Renal cortex interstitium (tissue), 15 donors: ENCODE measurements at places on chromosomes 11 and 22.

DNA sequence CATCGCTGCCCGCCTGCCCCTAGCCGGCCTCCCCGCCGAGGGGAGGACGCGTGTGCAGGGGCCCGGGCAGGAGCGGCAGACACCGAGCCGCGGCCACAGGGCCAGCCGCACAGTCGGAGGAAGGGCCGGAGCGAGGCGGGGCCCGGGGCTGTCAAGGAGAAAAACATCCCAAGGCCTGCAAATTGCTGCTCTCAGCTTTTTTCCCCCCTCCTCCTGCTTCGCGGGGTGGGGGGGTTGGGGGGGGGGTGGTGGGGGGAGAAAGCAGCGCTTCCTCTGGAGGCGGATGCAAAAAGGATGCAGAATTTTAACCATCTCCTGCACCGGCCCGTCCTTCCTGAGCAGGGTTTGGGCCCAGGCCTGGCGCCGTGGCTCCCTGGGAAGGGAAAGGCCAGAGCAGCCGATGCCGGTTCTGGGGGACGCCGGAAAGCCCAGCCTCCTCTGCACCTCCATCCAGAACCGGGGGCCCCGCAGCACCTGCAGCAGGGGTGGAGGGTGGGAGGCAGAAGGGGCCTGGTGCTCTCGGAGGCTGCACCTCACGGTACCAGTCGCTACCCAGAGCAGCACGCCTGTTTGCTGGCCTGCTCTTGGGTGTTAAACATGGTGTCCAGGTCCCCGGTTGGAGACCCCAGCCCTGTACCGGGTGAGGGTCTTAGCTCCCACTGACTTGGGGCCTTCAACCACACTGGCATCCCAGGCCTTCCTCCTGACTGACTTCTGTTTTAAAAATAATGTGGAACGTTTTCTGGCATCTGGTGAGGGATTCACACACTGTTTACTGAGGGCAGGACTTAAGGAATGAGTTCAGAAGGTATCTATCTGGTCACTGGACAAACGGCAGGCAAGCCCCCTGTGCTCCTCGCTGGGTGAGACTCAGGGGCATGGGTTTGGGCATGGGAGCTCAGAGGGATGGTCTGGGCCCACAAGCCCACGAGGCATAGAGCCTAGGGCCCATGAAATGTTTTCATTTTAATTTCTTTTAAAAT is 77.4 kb upstream of the WNT7B start:
- no peak for DNase-seq

- DNase-seq: no peak
These were observed 1.1 kb downstream of the RRP8 start for GRCh38 chr11:6602096-6602940.

DNA sequence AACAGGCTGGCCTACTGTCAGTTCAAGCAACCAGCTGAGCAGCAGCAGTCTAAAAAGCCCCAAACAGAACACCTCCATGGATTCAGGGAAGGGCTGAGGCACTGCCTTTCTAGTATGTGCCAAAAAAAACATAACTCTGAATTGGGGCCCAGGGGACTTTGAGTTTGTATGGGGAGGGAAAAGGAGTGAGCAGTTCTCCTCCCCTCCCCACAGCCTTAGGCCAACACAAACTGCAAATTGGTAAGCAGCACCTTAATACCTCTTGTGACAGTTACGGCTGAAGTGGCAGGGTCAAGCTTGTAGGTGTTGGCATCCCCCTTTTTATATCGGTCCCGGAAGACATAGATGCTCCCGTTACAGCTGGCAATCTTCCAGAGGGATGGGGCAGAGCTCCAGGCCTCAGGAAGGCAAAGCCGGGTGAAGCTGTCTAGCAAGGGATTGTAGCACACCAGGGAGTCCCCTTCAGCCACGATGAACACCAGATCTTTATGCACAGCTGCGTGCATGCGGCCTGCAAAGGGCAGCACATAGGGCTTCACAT is 6.0 kb downstream of the KBTBD4 start:
- DNase-seq: no peak

GRCh38 chr22:39967996-39968972 is 8.1 kb downstream of the TMA7B start:
- DNase-seq: no peak

DNA sequence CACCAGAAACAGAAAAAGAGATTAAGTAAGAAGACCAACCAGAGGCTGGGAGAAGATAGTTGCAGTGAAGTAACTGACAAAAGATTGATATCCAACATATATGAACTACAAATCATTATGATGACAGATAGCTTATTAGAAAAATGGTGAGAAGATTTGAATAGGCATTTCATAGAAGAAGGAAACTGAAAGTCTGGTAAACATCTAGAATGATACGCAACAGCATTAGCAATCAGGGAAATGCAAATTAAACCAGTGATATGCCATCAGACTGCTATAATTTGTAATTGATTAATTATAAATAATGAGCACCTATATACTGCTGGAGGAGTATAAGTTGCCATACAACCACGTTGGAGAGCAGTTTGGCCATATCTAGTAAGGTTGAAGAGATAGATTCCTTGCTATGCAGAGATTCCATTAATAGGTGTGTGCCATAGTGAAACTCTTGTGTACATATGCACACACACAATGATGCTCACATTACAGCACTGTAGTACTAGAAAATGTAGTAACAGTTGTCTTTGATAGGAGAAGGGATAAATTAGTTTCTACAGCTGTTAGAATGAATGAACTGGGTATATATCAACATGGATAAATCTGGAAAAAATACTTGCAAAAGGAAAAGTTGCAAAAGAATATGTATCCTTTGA is 20.5 kb downstream of the RNF169 start:
- DNase-seq: no peak

DNA sequence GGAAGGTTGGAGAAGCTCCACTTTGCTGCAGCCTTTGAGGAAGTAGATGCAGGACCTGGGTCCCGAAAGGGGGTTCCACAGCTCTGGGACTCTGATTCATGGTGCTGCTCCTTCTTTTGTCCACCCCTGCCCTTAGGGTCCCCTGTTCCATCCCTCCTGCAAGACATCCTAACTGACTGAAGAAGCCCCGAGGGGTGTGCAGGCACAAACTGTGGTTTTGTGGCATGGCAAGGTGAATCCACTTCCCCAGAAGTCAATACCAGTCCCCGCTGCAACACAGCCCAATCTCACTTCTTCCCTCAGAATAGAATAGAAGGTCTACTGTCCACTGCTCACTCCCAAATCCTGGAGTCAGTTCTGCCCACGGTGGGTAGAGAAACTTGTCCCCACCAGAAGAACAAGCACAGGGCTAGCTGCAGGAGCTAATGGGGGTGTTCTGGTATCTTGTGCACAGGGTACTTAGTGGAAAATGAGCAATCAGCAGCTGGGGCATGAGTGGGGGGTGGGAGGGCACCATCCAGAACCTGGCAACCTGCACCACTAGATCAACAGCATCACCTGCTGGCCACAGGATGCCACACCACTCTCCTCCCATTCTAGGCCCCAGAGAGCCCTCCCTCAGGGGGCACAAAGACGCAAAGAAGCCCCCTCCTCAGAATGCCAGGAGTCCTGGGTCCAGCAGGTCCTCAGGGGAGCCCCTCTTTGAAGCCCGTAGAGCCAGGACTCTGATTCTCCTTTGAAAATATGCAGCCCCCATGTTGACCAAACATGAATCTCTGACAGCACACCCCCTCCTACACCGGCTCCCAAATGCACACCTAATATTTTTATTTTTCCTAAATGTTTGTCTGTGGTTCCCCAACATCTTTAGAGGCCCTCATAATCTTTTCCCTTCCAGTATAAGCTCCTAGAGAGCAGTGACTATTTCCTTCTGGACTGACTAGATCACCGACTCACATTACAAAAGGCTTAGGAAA is 14.1 kb downstream of the SPATA19 start:
- no peak for DNase-seq

DNA sequence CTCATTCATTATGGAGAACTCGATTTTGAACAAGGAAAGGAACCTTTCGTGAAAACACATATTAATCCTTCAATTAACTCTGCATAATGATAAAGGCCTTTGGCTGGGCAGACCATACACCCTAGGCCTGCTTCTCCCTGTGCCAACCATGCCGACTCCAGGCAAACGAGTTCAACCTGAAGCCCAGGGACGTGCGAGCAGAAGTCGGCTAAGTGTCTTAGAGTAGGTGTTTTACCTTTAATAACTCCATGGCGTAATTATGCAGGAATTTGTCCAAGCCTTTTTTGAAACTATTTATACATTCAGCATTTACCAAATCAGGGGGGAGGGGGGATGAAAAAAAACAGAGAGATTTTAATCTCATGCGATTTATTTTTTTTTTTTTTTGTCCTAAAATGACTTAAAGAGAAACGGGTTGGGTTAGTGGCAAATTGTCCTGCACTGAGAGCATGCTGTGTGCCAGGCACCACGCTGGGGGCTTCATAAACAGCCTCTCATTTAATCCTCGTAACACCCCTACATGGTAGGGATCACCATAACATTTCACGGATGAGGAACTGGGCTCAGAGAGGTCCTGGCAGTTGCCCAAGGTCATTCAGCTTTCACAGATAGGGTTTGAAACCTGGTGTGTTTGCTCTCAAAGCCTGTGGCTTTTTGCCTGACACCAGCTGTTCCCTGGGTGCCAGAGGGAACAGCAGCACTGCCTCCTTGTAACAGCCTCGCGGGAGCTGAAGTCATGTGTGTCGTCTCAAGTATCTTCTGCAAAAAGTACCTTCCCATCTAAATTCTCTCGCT is 423.9 kb downstream of the MN1 start:
- no peak for DNase-seq

DNA sequence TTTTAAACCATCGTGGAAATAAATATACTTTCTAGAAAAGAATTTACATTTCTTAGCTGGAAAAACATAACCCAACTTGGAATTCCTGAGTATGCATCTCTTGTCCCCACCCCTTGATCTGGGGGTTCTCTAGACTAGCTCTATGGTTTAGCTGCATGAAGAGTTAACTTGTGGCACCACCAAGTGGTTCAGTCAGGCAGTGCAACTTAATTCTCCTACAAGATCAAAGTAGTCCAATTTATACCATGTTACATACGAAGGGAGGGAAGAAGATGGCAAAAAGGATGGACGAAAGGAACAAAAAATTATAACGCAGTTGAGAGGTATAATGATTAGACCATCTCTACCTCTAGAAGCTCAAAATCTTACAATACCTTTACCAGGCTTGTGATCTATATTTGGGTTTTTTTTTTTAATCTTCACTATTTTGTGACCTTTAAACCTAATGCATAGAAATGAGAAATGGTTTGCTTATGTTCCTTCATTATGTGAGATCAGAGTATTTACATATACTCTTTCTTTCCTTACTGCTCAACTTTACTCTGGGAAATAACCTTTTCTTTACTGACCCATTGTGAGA is 28.5 kb upstream of the ALKBH3 start:
- DNase-seq: peak; percentile 48

DNA sequence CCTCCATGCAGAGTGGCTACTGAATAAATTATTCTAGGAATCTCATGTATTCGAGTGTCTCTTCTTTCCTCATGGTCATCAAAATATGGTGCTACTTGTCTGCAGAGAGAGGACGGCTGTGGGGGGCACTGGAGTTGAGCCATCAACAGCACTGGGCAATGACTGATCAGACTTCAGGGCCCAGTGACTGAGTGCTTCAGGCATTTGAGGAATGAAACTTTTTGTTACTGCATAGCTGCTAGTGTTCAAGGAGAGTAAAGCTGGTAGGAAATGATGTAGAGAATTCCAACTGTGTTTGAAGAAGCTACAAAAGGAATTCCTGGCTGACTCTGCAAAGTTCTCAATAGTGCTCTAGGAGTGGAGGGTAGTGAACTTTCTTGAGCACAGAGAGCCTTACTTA is 277.7 kb downstream of the CADM1 start:
- DNase-seq: no peak

DNA sequence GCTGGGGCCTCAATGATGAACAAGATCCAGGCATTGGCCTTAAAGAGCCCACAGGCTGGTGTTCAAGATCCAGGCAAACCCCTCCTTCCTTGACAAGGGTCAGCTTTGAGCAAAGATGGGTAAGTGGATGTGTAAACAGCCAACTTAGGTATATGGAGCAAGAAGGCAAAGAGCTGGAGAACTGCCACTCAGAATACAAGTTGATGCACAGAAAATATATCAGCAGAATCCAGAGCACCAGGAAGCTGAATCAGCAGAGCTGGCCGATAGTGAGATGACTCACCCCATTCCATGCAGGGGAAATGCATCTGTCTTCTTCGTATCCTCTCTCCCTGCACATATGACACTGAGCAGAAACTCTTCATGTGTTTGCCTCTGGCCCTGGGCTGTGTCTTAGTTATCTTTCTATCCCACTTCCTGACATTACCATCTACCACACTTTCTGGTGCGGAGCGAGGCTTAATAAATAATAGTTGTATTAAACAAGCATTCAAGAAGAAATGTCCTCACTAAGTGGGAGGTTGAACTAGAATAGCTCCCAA is 57.8 kb downstream of the ENDOD1 start:
- no peak for DNase-seq

- DNase-seq: no peak
These were observed 30.2 kb upstream of the PPP6R3 start for GRCh38 chr11:68430384-68430783.

- no peak for DNase-seq
These were observed 65.0 kb downstream of the SEZ6L start for GRCh38 chr22:26234296-26234695.

GRCh38 chr22:38282397-38282796 is 9.6 kb upstream of the TMEM184B start:
- DNase-seq: no peak

GRCh38 chr11:107947904-107948303 is 19.7 kb downstream of the RAB39A start:
- no peak for DNase-seq

DNA sequence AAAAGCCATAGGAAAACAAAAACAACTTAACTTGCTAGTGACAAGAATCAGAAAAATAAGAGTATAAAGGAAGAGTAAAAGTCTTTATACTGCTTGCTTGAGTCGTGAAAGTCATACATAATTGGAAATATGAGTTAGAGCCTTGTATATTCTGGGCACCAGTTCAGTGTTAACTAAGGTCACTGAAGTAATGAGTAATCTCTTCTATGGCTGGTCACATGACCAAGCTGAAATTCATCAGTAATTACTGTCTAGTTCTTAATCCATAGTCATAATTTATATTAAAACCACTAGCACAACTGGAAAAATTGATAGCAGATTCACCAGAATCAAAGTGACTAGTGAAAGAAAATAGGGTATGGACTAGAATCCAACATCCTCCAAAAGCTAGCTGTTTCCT is 84.4 kb upstream of the SLC5A12 start:
- no peak for DNase-seq

GRCh38 chr22:19795617-19796008 is 35.0 kb downstream of the TBX1 start:
- no peak for DNase-seq

- DNase-seq: peak; percentile 22
These were observed 166.7 kb upstream of the SYN3 start for GRCh38 chr22:33224841-33225240.
